Skin of body (tissue), 3 donors: ENCODE measurements at places on chromosomes 2 and 18.

- no peak for DNase-seq
Measured at GRCh38 chr2:219916281-219916680, 288.9 kb downstream of the SLC4A3 start.

DNA sequence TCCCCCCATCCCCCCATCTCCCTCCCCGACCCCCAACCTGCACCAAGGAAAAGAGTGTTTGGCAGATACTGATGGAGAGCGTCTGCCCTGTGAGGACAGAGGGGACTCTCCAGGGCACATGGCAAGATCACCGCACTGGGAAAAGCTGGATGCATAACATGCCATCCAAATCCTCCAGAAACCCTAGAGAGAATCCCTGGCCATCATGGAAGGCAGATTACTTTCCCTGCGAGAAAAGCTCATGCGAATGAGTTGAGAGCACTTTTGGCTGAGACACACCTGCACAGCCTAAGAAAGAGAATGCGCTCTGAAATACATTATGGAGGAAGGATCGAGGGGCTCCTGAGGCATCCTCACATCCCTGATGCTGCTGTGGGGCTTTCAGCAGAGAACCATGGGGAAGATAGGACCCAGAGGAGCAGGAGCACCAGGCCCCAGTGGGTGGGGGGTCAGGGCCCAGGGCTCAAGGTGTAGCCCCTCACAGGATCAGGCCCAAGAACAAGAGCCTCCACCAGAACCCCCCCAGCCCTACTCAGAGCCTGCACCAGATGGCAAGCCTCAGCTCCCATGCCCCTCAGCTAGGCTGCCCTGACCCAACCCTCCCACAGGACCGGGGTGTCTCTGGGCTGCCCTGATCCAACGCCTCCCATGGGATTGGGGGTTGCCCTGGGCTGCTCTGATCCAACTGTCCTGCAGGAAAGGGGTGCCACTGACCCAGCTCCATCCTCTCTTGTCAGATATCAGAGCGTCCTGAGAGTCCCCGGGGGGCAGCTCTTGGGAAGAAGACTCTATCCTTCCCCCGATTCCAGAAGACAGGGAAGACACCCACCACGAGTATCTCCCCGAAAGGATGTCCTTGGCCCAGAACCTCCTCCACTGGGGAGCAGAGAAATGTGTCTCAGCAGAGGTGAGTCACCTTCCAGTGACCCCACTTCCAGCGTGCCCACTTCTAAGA, 153.4 kb downstream of the NDUFA10 start:
- no peak for DNase-seq

DNA sequence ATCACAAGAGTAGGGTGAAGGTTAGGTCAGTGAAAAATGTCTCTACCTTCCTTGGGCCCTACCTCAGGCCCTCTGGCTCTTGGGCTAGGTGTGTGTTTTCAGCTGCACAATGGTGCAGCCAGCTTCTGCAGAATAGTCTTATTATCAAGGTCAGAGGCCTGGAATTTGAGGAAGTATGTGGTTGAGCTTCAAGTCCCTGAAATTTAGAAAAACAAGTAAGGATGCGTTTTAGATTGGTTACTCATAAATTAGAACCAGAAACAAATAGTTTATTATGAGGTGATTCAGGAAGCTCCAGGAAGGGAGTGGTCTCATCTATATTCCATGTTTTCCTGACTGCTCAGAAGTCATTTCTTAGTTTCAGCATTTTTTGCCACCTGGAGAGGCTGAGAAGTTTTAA, 204.2 kb upstream of the CELF4 start:
- no peak for DNase-seq

DNA sequence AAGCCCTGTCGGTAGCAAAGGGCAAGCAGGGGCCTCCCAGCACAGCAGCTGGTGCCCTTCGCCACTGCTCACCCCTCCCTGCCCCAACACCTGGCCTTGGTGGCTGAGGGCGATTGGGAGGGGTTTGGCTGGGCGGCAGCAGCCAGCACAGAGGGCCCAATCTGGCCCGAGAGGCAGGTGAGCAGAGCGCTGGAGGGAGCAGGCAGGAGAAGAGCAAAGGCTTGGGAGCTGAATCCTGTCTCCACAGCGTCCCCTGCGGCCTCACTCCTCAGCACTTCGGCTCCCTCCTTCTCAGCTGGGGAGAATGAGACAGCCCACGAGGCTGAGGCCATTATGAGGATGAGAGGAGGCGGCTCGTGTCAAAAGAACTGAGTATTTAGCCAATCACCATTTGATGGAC, 74.9 kb upstream of the TAF1B start:
- no peak for DNase-seq

- DNase-seq, result no peak
Measured at GRCh38 chr18:49139766-49140165, 189.0 kb upstream of the SMAD7 start.

DNA sequence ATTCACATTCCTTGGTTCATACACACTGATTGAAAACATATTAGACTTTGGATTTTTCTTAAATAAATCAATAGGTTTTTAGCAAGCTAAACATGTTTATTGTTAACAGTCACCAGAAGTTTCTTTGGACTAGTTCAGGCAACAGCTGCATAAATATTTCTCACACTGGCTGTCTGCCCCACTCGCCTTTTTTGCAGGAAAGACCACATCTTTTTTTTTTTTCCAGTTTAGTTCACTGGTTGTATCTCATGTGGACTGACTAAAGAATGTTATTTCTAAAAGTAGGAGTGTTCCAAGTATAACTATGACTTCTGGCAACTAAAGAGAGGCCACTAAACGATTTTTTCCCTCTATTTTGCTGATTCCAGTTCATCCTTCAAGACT, 31.1 kb downstream of the SLC40A1 start:
- peak; percentile 38 for DNase-seq

GRCh38 chr2:167177196-167177595, 288.9 kb downstream of the XIRP2 start:
- no peak for DNase-seq

- peak; percentile 69 for DNase-seq
Measured at GRCh38 chr18:3281456-3282400, 19.8 kb downstream of the MYL12B start.

- no peak for DNase-seq
Measured at GRCh38 chr2:86052676-86053075, 53.0 kb downstream of the POLR1A start.

- DNase-seq, result no peak
Measured at GRCh38 chr2:135422898-135423297, 108.1 kb downstream of the ZRANB3 start.

- no peak for DNase-seq
Measured at GRCh38 chr2:55805686-55806085, 112.0 kb upstream of the PNPT1 start.

DNA sequence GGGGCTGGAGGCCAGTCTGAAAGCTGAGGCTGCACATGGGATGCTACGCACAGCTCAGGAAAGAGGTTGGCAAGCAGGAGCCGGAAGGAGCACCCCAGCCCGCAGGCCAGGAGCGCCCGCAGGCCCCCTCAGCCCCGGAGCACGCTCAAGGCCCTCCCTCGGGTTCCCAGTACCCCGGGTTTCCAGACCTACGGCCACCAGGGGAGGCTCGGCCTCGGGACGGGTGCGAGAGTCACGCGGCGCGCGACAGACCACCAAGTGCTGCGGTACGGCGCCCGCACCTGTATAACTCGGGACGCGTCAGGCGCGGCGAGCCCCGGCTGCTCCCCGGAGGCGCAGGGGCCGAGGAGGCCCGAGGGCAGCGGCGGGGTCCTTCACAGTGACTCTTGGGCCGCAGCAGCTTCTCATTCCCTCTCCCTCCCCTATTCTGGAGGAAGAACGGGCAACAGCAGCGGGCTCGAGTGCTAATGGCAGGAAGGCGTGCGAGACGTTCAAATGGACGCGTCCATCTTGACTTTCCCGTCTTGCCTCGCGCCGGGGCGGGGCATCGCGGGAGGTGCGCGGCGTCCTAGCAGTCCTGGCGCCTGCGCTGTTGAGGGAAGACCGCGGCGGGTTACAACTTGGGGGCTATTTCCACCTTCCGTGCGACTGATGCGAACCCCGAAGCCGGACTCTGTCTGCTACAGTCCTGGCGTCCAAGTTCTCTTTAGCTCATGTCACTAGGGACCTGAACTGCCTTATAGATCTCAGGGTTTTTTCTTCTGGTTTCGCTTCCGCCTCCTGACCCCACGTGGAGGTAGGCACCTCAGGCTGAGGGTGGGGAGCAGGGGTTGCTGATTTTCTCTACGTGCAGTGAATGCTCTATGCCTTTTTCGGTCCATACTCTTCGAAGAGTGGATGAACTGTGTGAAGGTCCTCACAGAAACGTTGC, at the start of gene ANAPC1:
TSS of gene ANAPC1 (minus strand) at position 533 of the 931 bp plus-strand sequence. CDS start 3,368 bp downstream, outside the sequence.
- peak; percentile 50 for DNase-seq

- DNase-seq, result no peak
Measured at GRCh38 chr2:57693177-57693576, 353.4 kb upstream of the VRK2 start.

GRCh38 chr2:238908960-238909951, 61.4 kb downstream of the TWIST2 start:
- peak; percentile 58 for DNase-seq

DNA sequence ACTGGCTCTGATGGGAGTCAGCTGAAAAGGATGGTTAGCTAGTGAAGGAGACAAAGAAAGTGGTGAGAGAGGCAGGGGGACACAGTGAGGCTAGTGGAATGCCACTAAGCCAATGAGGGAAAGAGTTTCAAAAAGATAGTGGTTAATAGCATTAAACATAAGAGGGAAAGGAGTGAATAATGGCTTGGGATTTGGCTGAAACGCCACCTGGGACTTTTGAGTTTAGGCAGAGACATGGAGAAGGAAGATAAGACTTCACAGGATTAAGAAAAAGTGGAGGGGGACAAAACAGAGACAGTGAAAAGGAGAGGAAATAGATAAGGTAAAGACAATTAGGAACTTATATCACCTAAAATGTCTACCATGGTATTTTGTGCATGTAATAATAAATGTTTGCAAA, 6.9 kb downstream of the CD28 start:
- no peak for DNase-seq

- peak; percentile 19 for DNase-seq
Measured at GRCh38 chr2:127968610-127969339, 59.1 kb downstream of the SAP130 start.

GRCh38 chr18:62610351-62610700, 87.5 kb downstream of the ZCCHC2 start:
- no peak for DNase-seq

- peak; percentile 41 for DNase-seq
Measured at GRCh38 chr2:201781557-201782051, 871 bp upstream of the ALS2 start.

GRCh38 chr2:68438455-68439303, 28.4 kb downstream of the FBXO48 start:
- DNase-seq, result no peak

GRCh38 chr2:219998107-219998506, 370.7 kb downstream of the SLC4A3 start:
- DNase-seq, result peak; percentile 72

- no peak for DNase-seq
Measured at GRCh38 chr18:11736656-11737055, 47.6 kb downstream of the GNAL start.

DNA sequence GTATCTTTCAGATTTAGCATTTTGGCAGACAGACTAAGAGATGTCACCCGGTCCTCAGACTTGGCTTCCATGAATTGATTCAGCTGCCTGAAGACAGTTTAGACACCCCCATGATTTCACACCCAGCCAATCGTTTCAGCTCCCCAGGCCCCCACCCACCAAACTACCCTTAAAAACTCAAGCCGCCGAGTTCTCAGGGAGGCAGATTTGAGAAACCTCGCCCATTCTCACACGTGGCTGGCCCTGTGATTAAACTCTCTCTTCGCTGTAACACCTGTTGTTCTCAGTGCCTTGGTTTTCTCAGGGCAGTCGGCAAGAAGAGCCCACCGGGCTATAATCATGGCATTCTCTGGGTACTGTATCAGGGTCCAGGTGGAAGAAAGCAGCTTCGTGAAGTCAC, 35.2 kb downstream of the UXS1 start:
- no peak for DNase-seq

- DNase-seq, result no peak
Measured at GRCh38 chr2:138476186-138476585, 25.4 kb upstream of the SPOPL start.

DNA sequence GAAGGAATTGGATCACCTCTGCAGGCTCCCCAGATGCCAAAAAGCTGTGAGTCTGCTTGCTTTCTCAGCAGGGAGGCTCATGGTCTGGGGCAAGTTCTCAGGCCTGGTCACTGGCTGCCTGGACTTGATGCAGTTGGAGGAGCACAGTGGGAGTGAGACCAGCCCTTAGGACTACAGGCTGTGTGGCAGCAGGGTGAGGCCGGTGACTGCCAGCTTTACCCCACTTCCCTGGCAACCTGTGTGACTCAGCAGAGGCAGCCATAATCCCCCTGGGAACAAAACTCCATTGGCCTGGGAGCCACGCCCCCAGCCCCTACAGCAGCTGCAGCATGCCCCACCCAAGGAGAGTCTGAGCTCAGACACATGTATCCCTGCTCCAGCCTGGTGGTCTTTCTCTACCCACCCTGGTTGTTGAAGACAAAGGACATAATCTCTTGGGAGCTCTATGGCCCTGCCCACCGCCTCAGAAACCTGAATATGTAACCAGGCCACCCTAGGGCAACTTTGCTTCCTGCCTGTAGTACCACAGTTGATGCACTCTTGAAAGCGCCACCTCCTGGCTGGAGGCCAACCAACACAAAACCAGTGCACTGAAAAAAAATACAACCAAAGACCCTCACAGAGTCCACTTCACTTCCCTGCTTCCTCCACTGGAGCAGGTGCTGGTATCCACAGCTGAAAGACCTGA, 106.8 kb upstream of the SPATS2L start:
- DNase-seq, result no peak

DNA sequence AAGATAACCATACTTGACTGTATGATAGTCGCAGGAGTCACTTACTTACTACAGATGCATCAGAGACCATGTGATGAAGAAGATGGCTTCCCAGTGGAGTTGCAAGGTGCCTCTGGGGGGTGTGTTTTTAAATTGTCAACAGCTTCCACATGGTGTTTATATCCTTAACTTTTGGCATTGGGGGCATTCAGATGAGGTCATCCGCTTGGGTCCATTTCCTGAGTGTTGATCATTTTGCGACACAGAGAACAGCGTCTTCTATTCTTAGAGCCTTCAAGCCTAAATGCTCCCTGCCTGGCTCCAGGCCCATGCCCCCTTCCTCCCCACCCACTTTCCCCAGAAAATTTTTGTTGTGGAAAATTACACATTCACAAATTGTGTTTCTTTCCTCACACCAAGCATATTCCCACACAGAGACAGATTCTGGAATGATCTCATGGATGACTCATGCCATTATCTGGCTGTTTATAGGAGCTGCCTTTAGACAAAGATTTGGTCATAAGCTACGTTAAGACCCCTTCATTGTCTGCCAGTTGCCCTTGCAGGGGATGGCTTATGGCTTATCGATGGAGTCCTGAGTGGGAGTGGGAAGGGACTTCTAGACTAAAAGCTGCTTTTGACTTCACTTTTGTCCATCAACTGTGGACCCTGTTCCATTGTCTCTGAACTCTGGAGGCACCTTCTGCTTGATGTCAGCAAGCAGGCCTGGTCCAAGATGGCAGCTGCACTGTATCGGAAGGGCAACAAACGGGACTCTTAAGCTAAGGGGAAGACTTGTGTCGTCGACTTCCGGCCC, 91.8 kb downstream of the CABLES1 start:
- peak; percentile 85 for DNase-seq

DNA sequence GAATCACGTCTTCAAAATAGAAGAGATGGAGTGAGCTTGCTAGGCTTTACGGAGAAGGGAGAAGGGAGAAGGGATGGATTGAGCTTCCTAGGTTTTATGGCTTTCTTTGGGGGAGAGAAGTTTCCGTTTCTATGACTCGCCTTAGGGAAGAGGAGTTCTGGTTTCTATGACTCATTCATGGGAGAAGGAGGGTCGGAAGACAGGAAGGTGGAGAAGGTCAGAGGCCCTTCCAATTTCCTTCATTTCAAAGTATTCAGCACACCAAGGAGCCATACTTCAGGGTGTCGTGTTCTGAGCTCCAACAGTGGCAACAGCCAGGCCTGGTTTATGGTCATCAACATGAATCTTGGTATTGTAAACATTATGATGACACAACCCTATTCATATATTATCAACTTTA, 284.7 kb upstream of the VWC2L start:
- no peak for DNase-seq
